ENCODE measurements at places on chromosomes 11 and 22.

GRCh38 chr11:5631417-5631816 is 6.6 kb downstream of the TRIM34 start:
- DNase-seq, result no peak

DNA sequence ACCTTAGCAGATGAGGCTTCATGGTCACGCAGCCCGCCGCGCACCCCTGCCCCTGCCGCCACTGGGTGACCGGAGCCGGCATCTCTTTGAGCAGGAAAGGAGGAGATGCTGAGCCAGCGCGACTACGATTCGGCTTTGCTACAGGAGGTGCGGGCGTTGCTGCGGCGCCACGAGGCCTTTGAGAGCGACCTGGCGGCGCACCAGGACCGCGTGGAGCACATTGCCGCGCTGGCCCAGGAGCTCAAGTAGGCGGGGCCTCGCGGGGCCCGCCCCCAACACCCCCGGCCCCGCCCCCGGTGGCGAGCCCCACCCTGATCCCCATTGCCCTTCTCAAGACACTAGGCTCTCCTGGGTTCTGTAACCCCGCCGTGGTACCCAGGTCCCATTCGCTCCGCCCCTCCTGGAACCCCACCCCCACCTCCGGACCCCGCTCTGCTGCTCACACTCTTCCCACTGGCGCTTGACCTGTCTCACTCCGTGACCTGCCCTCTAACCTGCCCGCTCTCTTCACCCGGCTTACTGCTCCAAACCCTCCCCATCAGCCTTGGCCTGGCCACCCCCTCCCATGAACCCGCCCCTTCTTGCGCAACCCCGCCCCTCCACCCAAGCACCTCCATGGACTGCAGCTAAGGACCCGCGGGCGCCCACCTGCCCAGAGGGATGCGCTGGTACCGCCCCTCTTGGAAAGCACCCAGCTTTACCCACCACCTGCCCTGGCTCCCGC is 9.1 kb downstream of the CTSF start:
- peak; percentile 41 for DNase-seq

DNA sequence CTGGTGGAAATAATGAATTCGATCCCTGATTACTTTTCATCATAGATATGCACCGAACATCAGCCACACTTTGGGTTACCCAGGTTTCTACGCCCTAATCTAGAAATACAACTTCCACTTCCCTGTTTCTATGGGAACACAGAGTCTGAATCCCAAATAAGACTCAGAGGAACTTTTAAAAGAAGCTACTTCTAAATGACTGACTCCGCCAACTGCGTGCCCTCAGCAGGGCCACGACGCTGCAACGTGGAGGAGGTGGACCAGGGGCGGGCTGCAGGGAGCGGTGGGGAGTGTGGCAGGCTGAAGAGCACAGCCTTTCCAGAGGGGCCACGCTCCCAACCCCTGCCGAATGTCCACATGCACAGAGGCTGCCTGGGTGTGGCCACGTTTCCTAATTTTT is 304.0 kb downstream of the SHANK2 start:
- no peak for DNase-seq

DNA sequence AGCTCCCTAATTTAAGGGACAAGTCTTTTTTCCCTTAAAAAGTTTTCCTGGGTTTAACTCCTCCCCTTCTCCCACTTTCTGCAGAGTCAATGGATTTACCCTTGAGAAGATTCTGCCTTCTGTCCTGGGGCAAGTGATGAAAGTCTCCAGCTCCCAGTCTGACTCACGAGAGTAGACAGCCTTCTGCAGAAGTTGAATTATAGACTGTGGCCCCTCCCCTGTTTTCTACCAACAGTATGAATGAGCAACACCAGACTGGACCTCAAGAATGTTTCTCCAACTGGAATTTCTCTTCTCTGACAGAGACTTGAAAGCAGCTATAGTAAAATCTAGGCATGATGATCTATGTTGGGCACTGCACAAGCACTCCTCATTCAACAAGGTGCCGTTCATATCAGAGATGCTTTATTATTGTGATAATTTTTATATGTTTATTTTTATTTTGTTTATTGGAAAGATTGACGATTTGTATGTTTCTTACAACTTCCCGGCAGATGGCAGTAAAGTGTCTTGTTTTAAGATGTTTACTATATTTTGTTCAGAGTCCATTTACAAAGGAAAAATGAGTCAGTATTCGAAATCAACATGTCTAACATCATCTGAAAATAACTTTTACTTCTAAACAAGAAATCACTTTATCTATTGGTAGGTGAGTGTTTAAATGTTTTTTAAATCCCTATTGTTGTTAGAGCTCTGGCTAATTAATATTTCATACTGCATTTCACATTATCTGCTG is 56.6 kb downstream of the LMO2 start:
- no peak for DNase-seq

GRCh38 chr11:133529807-133530500 is 2.3 kb downstream of the OPCML start:
- DNase-seq, result no peak
